Anterior cingulate cortex (tissue), 58 donors: ENCODE measurements at places on chromosomes 5 and 9.

GRCh38 chr9:126380447-126380846 lies 53.8 kb downstream of the MVB12B start:
- DNase-seq, result no peak

DNA sequence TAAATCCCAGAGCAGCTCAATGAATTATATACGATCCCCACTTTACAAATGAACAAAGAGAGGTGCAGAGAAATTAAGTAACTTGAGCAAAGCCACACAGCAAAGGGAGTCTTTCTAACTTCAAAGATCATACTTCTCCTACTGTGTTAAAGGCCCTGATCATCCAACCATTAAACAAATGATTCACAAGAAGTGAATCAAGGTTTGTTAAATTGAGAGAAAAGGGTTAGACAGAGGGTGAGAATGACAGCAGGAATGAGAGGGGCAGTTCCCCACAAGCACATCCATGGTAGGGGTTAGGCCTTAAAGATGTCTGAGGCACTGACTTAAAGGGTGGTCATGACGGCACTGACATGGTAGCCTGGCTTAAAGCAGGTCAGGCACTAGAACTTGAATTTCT lies 10.7 kb downstream of the IDNK start:
- DNase-seq, result no peak

DNA sequence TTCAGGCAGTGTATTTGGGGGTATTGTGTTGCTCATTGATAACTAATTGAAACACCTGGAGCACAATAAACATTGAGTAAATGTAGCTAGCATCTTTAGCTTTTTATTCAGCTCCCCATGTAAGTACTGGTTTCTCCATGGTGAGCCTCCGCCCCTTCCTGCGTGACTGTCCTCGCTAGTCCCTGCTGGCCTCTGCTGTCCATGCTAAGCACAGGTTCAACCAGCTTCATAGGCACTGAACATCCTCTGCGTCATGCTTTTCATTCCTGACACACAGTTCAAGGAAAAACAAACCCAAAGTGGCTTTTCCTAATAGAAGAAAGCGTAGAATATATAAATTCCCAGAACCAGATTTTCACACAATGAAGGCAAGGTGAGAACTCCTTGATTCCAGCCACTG lies 27.3 kb upstream of the DAP start:
- DNase-seq, result no peak

- no peak for DNase-seq
Measured at GRCh38 chr5:156540491-156540890, 213.5 kb downstream of the SGCD start.

- DNase-seq, result no peak
Measured at GRCh38 chr5:126390051-126390450, 33.2 kb upstream of the GRAMD2B start.

DNA sequence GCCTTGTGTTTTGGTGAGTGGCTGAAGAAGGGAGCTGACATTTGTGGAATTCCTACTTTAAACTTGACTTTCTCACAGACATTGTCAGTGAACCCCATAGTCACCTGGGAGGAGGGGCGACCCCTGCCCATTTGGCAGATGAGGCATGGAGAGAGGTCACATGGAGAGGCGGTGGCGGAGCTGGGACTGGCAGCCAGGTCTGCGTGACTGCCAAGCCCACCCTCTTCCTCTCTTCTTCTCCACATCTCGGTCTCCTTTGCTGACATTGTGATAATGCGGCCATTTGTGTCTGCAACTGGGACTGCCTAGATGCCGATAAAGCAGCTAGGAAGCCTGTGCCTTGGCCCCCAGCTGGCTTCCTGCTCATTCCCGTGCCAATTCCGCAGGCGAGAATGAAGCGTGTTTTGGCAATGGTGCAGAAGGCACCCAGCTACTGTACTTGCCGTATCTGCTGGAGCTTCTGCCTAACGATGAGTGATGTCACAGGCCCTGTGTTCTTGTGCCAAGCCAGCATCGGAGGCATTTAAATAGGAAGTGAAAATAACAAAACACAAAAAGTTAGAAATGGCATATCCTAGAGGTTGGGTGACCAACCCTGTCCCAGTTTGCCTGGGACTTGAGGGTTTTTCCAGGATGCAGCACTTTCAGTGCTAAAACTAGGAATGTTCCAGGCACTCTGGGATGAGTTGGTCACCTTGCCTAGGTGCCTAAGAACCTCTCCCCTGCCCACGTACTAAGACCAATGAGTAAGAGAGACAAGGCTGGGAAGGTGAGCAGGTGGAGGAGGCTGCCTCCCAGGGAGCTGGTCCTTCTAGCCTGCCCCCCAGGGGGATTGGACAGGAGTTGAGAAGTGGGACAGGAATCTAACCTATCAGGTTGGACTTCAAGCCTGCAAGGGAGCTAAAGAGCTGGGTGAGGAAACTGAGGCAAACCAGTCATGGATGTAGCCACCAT lies 23.6 kb downstream of the OLFML2A start:
- DNase-seq, result no peak

GRCh38 chr5:127834094-127834531 lies 130.9 kb downstream of the CCDC192 start:
- DNase-seq, result no peak

GRCh38 chr9:137355761-137356365 lies 53.8 kb upstream of the NRARP start:
- no peak for DNase-seq

DNA sequence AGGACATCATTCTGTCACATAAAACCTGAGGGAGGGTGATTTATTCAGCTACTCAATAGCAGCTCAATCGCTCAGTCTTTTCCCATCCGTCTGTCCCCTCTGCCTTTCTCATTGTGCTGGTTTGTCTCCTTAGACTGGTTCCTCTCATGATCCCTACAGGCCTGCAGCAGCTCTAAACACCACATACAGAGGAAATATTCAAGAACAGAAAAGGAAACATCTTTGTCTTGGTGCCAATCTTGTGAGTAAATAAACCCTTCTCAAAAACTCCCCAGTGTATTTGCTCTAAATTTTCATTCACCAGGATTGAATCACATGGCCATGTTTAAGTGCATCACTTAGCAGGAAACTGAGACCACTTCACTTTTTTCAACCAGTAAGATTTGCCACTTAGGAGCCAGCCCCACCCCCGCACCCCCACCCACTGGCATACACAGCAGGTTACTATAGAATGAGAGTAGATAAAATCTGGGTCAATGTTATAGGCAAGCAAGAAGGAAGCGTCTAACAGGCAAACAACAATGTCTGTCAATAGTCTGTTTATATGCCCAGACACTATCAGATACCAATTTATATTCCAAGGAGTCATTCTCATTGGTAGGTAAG lies 895.5 kb upstream of the DMAC1 start:
- DNase-seq, result no peak

- no peak for DNase-seq
Measured at GRCh38 chr5:62780888-62781287, 202.3 kb downstream of the LRRC70 start.
